AML-193 (cell line): ENCODE measurements at places on chromosomes 11 and 22.

GRCh38 chr22:49093192-49093880 lies 734.3 kb downstream of the BRD1 start:
- DNase-seq: no peak

GRCh38 chr11:44862558-44863101 lies 88.1 kb downstream of the TP53I11 start:
- no peak for DNase-seq

DNA sequence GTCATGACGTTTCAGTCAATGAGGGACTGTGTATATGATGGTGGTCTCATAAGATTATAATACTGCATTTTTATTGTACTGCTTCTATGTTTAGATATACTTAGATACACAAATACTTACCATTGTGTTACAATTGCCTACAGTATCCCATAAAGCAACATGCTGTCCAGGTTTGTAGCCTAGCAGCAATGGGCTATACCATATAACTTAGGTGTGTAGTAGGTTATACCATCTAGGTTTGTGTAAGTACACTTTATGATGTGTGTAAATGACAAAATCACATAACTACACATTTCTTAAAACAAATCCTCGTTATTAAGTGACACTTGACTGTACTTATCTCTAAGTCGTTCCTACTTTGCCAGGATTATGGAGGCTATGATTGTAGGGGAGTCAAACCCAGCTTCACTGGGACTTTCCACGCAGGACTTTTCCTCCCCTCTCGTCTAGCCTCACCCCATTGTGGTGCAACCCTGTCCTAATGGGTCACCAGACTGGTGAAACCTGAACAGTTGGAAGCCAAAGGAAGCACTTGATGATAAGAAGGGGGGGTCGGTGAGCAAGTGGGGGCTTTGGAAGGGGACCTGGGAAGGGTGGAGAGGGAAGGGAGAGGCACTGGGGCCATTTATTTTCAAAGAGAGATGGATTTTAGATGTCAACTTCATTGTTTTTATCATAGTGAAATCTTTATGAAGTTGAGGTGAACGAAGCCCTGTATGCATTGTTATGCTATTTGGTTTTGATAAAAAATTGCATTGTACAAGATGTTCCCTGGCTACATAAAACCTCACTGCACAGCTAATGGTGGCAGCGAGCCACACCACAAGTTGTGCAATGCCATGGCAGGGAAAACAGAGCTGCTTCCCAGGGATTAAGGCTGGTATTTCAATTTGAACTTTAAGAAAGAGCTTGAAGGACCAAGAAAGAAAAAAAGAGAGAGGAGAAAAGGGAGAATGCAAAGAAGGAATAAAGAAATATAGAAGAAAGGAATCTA lies 129.1 kb downstream of the EHF start:
- DNase-seq: peak; percentile 15

DNA sequence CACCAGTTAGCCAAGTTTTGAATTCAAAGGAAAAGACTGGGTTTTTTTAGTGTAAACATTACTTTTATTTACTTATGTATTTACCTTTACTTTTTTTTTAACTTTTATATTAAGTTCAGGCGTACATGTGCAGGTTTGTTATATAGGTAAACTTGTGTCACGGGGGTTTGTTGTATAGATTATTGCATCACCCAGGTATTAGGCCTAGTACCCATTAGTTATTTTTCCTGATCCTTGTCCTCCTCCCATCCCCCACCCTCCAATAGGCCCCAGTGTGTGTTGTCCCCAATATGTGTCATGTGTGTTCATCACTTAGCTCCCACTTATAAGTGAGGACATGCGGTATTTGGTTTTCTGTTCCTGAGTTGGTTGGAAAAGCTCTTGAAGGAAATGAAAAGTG lies 20.6 kb downstream of the ZW10 start:
- DNase-seq: no peak

DNA sequence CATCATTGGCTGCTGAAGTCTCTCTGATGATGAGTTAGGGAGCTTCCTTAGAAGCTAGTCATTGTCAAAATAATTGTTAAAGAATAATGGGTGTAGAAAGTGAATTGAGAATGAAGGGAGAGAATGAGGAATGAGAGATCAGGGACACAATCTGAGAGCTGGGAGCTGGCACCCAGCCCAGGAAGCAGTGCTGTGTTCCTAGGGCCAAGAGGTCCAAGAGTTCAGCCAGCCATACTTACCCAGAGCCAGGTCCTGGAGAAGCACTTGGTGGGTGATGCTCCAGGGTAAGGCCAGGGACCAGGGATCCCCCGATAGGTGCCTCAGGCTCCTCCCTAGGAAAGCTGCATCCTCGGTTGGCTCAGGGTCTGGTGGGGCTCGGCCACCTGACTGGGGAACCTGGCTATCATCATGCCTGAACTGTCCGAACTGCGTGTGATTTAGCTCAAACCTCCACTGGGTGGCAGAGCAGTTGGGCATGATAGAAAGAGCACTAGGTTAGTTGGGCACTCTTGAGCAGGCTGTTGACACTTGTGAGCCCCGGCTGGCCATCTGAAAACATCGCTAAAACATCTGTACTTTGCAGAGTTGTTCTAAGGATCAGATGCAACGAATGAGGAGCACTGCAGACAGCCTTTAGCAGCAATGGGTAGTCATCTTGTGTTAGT lies 123.9 kb upstream of the NCAM1 start:
- DNase-seq: peak; percentile 1

DNA sequence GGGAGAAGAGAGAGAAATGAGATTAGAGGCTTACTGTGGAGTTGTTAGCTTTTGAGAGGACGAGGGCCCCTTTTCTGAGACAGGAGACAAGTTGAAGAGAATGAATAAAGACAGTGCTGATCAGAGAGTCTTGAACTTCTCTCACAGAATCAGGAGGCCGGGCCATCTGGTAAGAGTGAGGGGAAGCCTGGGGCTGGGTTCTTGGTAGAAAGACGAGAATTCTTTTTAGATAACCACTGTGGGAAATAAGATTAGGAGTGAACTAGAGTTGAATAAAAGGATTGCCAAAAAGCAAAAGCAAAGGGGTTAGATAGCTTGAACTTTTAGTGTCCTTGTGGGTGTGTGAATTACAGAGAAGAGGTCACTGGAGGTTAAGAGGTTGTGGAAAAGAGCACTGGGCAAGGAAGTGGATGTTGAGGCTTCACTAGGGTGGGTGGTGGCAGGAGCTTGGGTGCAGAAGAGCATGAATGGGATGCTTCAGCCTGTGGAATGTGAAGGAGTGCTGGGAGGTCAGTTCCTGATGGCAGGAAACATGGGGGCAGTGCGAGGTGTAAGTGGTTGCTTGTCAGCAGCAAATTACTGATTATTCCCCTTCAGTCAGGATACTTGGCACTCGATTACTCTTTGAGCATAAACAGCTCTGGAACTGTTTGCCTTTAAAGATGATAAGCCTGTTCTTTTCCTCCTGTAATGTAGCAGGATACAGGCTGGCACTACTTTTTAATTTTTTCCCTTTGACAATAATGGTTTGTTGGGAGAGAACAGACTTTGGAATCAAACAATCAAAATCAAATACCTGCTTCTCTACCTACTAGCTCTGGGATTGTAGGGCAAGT lies 98.3 kb downstream of the ARHGAP42 start:
- DNase-seq: no peak

DNA sequence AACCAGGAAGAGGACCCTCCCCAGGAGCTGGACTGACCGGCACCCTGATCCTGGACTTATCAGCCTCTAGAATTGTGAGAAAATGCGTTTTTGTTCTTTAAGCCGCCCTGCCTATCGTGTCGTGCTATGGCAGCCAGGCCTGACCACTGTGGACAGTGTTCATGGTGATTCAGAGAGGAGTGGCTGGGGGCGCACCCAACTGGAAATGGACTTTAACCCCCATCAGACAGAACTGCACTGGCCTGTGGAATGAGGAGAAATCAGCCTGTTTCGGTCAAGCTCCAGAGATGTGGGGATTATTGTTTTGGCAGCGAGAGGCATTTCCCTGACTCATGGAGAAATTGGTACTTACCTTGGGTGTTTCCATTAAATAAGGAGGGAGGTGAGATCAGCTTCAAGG lies 1437.8 kb downstream of the BRD1 start:
- no peak for DNase-seq

DNA sequence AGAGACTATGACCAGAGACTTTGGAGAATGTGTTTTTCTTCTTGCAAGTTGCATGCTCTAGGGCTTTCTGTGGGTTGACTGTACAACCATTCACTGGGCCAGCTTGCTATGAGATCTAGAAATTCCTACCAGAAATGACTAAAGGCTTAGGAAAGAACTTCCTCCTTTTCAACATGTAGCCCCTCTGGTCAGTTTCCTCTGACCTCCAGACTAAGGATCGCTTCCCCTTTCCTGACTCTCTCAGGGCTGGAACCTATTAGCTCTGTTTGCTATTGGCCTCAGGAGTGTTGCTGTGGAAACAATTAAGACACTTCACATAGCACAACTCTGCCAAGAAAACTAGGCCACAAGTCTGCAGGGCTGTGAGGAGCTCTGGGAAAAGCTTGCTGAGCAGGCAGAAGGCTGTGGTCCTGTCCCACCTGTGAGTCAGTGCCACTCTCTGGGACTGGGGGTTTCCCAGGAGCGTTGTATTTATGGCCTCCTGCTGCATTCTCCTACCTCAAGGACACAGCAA lies 10.7 kb downstream of the CRY2 start:
- no peak for DNase-seq

DNA sequence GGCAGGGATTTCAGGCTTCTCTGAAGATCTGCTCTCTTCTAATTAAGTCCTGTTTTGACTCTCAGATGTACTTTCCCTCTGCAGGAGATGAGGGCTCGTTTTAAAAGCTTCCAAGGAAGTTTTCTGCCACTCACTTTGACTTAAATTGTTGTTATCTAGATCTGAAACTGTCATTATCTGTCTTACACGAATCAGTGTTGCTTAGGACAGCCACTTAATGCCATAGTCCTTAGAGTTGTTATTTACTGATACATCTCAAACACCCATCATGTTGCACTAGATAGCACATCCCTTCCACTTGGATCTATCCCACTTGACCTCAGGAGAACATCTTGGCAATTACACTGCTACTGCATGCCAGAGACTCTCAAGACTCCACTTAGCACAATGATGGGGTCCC lies 86.9 kb upstream of the FAT3 start:
- no peak for DNase-seq

DNA sequence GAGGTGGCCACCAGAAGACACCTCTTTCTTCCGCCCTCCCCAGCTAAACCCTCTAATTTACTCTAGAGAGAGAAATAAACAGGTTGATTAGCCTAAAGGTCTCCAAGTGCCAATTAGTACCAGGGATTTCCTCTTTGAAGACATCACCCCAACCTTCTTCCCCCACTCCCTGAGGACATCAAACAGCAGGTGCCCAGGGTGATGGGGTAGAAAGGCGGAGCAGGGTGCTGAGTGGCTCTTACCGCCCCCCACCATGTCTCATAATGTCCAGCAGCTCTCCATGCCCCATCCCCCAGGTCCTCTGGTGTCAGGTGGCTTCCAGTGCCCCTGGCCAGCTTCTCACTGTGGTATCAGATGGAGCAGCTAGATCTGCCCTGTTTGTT lies 5.3 kb upstream of the GNAZ start:
- DNase-seq: no peak

DNA sequence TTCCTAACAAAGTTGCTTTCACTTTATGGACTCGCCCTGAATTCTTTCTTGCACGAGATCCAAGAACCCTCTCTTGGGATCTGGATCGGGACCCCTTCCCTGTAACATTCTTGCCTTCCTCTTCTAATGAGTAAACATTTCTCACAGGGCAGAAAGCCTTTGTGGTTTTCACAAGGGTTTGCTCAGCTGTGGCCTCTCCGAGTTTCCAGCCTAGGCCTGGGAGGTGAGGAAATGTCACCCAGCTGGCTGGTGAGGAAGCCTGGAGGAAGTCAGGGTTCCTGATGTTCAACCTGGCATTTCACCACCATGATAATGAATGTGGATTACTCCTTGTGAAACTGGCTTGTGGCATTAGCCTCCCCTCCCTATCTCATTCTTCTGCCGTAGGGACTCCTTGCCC lies 224.9 kb downstream of the DSCAML1 start:
- no peak for DNase-seq

DNA sequence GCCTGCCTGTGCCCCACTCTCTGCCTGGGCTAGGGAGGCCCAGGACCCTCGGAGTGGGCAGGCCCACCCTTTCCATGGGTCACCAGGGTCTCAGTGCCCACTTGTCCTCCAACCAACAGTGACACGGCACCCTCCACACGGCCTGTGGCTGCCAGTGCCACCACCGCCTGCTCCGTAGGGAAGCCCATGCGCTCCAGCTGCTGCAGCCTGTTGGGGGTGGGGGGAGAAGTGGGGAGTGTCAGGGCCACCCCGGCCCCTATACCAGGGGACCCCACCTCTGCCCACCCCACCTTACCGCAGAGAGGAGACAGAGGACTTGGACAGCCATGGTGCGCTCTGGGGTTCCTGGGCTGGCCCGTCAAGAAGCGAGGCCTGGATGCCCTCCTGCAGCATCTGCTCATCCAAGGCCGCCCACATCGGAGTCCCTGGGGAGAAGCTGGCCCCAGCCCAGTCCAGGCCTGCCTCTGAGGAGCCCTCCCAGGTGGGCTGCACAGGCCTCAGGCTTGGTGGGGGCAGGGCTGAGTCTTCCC lies 7.7 kb downstream of the RHBDD3 start:
- DNase-seq: no peak

- no peak for DNase-seq
Measured at GRCh38 chr22:47419239-47419638, 656.8 kb downstream of the TBC1D22A start.

GRCh38 chr11:28616160-28616965 lies 508.2 kb downstream of the METTL15 start:
- DNase-seq: no peak

- no peak for DNase-seq
Measured at GRCh38 chr11:19879307-19880087, 166.9 kb downstream of the NAV2 start.

GRCh38 chr22:43308060-43308830 lies 34.9 kb downstream of the SCUBE1 start:
- no peak for DNase-seq

DNA sequence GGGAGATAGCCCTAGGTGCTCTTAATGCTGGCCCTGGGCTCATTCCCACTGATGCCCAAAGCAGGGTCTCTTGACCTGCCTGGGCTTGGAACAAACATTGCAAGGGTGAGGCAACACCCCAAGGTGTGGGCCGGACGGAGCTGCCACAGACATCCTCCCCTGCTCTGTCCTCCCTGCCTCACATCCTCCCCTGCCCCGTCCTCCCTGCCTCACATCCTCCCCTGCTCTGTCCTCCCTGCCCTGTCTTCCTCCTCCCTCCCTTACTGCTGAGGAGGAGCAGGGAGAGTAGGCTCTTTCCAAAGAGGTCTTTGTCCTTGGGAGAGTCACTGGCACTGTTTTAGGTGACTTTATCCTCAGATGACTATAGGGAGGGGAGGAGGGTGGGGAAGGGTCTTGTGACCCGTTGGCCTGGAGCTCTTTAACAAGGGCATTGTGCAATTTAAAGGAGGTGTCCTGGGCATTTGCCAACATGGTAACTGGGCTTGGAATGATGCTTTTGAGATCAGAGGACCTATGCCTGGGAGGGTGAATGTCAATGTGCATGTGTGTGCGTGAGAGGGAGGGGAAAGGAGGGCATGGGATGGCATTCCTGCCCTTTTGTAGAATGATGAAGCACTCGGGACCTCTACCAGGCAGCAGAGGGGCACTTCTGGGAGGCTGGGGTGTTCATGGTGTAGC lies 700 bp downstream of the FAM180B start:
- DNase-seq: no peak

DNA sequence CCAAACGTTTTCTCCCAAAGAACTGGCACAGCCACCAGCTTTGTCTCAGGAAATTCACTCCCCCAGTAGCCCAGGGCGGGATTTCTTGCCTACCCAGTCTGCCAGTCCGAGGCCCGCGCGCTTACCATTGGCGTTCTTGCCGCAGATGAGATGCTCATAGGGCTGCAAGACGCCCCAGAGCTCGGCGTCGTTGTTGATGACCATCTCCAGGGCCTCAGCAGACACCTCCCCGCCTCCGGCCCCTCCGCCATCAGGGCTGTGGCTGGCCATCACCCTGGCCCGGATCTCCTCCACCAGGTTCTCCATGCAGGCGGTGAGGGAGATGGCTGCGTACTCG lies 1.3 kb downstream of the ABTB2 start:
- DNase-seq: no peak
